ENCODE measurements at places on chromosomes 2 and 18.

DNA sequence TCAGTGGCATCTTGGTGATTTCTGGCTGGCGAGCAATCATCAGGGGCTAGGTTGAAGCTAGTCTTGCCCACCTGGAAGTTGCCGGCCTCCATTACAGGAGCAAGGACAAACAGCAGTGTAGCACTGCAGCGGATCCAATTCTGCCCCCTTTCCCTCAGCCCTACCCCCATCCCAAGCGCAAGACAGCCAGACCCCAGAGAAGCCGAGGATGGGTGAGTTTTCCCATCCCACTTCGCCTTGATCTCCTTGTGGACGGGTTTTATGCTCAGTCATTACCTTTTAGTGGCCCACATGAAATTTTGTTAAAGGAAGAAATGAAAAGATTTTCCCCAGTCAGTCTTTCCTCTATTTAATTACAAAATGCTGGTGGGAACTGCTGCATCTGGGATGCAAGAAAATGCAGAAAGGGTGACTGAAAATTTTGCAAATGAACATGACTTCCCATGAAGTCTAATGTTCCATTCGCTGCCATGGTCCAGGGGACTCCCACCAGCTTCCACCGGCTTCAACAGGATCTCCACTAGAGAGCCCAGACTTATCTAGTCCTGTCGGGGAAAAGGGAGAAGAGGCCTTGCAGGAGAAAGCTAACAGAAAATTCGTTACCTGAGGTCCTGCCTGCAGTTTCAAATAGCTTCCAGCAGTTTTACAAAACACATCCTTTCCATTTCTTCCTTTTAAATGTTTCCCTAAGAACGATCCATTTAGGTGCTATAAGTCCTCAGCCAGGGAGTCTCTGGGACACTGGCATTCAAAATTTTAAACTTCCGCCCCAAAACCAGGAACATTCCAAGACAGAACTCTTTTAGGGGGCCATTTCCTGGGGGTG is 1.9 kb upstream of the HOXD9 start:
- DNase-seq = no peak

DNA sequence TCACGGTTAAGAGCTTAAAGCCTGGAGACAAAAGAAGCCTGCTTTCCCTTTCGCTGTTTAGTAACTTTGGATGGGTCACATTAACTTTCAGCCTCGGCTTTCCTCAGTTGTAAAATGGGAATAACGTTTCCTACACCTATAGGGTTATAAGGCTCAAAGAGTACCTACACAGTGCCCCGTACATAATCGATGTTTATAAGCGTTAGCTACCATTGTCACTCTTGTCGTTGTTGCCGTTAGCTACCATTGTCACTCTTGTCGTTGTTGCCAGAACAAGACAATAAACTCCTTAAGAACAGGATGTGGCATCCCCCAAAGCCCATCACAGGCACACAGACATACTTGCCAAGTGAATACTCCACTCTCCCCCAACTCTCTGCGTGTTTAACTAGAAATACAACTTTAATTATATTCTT is 901 bp upstream of the MFSD6 start:
- DNase-seq = no peak

DNA sequence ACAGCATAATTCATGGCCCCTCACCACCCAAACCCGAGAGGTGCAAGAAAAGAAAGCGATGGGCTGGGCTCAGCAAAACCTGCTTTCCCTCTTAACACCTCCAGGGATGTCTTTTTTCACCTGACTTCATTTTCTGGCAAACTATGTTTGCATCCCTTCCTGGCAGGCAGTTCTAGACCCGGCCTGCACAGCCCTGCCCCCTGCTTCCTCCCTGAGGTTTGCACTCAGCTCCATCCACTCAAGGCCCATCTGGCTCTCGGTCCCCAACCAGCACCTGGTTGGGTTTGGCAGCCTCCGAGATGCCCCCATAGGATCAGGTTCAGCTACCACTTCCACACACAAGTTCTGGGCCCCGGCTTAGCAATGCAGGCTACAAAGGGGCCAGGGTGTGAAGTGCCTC is 185.7 kb downstream of the SMAD7 start:
- DNase-seq = no peak

GRCh38 chr18:64403784-64404503 is 255.1 kb upstream of the LINC00305 start:
- no peak for DNase-seq

- no peak for DNase-seq
Measured at GRCh38 chr18:3603421-3604234, 153.7 kb downstream of the TGIF1 start.

DNA sequence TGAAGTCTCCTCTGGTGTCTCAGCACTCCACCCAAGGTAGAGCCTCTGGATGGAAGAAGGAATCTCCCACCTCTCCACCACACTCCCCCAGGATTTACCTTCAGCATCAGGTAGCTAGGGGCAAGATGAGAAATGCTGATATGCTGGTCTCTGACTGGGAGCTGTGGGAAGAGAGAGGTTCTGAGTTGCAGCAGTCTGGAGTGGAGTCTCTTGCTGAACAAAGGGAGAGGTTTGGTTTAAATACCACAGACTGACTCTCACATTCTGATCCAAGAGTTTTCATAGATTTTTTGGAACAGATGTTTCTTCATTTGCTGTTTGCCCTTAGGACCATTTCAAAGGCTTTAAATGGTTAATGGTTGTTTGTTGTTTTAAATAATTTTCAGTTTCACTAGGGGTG is 1.1 kb upstream of the CFLAR start:
- DNase-seq = no peak

GRCh38 chr18:12703664-12704063 is 822 bp downstream of the PSMG2 start:
- no peak for DNase-seq

DNA sequence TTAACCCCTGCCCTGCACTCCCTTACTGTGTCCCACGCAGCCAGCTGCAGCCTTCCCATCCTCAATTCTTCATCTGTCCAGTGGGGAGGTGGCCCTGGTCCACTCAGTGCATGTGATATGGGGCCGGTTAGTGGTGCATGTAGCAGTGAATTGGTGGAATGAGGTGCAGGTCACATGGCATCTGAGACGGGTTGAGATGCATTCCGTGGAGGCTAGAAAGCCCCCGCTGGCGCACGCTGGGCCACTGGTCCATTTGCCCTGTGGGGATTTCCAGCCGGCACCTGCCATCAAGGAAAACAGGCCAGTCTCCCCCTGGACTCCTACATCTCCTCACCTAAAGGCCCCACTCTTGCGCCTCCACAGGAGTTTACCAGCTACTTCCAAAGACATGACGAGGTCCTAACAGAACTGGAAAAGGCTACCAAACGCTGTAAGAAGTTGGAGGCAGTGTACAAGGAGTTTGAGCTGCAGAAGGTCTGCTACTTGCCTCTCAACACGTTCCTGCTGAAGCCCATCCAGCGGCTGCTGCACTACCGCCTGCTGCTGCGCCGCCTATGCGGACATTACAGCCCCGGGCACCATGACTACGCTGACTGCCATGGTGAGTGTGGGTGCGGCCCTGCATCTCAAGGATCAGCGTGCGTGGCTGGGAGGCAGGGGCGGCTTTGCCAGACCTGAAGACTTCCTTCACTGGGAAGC is 40.5 kb downstream of the STK25 start:
- DNase-seq = no peak

GRCh38 chr2:159095813-159096212 is 127.4 kb downstream of the TANC1 start:
- no peak for DNase-seq

- no peak for DNase-seq
Measured at GRCh38 chr18:3250237-3251107, 2.9 kb downstream of the MYL12A start.

DNA sequence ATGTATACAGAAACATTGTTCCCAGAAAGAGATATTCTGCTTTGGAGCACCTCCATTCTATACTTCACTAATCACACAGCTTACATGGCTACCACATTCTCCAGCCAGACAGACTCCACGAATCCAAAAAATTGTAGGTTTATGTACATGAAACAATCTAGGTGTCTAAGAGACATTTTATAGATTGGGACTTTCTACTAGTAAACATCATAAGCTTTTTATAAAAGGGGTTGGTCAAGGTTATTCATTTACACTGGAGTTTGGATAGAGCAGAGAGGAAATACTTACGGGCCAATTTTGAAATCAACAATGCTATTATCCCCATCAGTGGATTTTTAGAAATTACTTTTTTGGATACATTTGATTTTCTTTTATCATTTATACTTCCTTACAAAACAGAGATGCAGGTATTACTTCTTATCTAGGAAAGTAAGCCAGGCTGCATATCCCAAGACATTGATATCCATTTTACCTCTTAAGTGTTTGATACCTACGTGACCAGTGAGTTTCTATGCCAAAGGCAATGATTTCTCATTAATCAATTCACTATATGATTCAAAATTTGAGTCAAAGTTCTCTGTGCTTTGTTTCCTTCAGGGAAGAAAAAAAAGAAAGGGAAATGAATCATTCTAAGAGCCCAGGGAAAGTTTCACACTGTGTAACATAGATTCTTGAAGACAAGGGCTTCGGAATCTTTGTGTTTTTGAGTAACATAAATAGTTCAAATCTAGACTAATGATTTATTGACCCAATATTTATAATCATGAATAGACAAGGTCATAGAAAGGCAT is 140.5 kb downstream of the PTH2R start:
- no peak for DNase-seq

DNA sequence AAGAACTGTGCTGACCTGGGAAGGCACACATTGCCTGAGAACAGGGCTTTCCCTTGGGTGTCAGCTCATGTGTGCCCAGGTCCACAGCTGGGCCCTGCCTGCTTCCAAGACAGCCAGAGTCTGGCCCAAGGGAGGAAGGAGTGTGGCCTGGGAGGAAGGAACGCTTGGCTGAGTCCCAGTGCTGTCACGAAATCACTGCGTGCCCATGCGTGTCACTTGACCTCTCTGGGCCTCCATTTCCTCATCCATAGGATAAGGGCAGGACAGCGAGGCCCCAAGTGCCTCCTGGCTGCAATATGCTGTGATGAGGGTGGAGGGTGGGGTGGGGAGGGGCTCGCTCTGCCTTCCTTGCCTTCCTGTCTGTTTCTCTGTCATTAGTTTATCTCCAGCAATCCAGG is 642 bp upstream of the KCNK3 start:
- no peak for DNase-seq

DNA sequence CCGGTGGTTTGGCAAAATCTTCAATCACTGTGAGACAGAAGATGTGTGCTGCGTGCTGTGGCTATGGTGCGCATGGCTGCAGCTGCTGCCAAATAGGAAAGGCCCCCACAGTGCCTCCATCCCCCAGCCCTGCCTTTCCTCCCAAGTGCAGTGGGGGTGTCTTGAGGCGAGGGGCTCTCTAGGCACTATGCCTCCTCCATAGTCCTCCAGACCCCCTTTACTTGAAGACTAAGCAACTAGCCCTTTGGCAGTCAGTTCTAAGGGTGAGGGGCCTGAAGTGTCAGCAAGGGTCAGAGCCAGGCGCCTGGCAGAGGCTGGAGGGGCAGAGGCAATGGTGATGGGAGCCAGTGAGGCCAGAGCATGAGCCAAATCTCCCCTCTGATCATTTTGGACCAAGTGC is 13.6 kb upstream of the TMEM185B start:
- DNase-seq = no peak

- DNase-seq = no peak
Measured at GRCh38 chr2:10532638-10533101, 84.5 kb upstream of the ODC1 start.

DNA sequence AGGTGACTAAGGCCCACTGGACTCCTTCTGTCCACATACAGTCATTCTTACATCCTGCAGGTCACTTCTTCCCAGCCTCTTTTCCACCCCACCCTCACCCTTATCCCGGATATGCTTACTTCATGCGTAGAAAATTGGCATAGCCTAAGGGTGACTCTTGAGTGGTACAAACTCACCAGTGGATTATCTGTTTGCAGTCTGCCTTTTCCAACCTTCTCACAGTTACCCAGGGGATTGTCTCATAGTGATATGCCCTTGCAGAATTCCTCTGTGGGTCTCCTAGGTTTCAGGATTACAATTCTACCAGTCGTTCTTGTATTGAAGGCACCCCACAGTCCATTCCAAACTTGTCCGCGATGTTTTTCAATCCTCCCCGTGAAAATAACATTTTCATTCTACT is 752.9 kb upstream of the HS6ST1 start:
- DNase-seq = no peak

DNA sequence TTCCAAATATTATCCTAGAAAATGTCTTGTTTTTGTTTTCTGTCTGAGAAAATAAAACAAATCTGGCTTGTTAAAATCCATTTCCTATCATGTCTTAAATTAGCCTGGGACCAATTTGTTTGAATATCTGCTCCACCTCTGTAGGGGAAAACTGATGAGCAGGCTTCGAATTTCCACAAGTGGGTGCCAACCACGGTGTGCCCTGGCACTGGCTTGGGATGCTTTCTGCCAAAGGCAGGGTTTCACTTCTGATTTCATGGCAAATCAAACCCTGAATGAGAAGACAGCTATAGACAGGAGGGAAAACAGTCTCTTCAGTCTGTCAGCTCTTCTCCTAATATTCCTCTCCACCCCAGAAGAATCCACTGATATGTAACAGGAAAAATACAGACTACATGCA is 33.7 kb upstream of the STAT4 start:
- no peak for DNase-seq

DNA sequence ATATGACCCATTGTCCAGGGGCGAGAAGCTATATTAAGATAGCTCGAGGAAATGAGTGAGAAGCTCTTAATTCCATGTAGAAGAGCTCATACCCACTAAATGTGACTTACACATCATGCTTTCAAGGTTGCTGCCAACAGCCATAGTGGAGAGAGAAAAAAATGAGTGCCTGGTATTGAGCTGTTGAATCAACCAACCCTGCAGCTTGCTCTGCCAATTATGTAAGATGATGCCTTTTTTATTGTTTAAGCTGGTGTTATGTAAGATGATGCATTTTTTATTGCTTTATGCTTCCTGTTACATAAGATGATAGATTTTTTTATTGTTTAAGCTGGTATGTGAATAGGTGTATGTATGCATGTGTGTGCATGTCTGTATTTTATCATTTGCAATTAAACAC is 228.2 kb downstream of the CCDC178 start:
- DNase-seq = peak; percentile 77

DNA sequence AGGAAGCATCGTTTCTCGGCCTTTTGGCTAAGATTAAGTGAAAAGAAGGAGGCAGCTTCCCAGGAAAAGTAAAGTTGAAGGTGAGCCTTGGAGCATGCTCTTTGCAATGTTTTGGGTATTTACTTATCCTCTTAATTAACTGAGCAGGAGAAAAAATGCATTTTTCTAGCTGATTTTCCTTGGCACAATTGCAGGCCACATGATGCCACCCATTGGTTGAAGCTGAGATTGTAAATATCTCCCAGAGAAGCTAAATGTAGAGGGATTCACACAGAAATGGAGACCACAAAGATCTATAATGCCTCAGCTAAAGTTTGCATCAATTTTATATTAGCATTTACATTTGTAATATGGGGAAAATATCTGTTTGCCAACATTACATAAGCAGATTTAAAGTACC is 294.1 kb downstream of the KCNS3 start:
- DNase-seq = no peak

GRCh38 chr2:1540481-1540880 is 127.2 kb downstream of the TPO start:
- DNase-seq = no peak

DNA sequence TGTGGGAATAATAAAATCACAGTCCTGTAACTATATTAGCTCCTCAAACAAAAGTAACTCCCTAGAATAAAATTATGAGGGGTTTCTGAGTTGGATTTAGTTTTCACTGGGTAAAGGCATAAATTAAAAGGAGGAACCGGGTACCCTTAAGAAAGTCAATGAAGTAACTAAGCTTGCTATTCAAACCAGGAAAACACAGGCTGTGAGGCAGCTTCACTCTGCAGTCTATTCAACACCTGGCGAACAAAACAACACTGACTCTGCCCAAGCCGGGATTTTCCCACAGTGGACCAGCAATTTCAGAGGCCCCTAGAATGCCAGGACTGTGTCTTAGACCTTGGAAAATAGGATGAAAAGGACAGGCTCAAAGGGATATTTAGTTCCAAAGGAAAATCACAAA is 24.6 kb upstream of the CREB1 start:
- no peak for DNase-seq
